Naive thymus-derived CD8-positive, alpha-beta T cell (primary cell): ENCODE measurements at places on chromosomes 5 and 9. TPM values are rescaled to one million over a fixed set of nuclear protein-coding genes. Genes with fewer than 3 reads are reported as not detected.

Gene MARCOL
- not detected for total RNA-seq

Gene ZFP2
- 3.5 TPM for total RNA-seq

Gene PAPPA
- total RNA-seq = not detected

Gene CER1
- not detected for total RNA-seq

Gene RNF183
- 0.23 TPM for total RNA-seq

Gene TRIP13
- total RNA-seq = 0.55 TPM

Gene TAF11L14
- not detected for total RNA-seq

Gene ENTPD2
- total RNA-seq = not detected

Gene IL31RA
- not detected for total RNA-seq

Gene SLC4A9
- not detected for total RNA-seq

Gene SOX30
- 0.44 TPM for total RNA-seq

Gene ARID3C
- total RNA-seq = not detected

Gene GM2A
- 13.8 TPM for total RNA-seq

Gene LRRC19
- total RNA-seq = not detected

Gene ADGRV1
- 0.13 TPM for total RNA-seq

Gene SRP19
- 47.5 TPM for total RNA-seq

Gene PTGS1
- 1.0 TPM for total RNA-seq

Gene PCDH12
- total RNA-seq = not detected

Gene QSOX2
- total RNA-seq = 15.5 TPM

Gene RBM27
- total RNA-seq = 31.5 TPM

Gene PFN3
- total RNA-seq = not detected

Gene LHX3
- not detected for total RNA-seq

Gene IDNK
- total RNA-seq = 11.4 TPM

Gene KIF12
- total RNA-seq = not detected

Gene PITX1
- not detected for total RNA-seq

Gene TARS1
- total RNA-seq = 189 TPM

Gene OR13C9
- total RNA-seq = not detected

Gene RUSC2
- 1.5 TPM for total RNA-seq
